ENCODE measurements at places on chromosomes 3 and 15.

DNA sequence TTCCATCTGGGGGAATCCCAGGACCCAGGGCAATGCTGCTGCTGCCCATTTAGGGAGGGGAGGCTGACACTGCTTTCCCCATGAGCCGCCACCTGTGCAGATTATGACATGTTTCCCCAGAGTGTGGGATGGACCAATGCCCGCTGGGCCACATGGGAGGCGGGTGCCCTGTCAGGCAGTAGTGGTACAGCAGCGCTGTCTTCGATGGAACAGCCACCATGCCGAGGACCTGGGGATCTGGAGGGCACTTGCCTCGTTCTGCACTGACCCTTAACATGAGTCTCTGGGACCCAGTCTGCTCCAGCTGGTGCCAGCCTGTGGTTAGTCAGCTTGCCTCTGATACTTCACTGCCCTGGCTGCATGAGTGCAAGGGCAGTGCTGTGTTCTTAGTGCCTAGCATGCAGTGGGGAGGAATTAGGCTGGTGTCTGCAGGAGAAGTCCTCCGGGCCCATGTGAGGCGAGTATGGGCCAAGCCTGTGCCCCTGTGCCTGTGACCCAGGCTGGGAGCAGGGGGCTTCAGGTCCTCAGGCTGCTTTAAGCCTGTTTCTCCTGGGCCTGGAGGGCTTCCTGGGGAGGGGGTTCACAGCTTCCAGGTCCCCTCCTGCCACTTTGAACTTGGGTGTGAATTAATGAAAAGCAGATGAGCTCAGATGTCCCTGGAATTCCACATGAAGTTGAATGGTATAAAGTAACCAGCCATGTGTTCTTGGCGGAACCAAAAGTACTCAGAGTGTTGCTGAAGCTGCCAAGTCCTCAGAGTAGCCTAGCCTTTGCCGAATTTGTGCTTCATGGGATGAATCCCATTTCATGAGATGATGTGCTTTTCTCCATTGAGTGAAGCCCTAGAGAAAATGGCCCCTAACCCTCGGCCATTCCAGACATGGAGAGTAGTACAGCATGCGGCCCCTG lies 22.9 kb downstream of the KLF13 start:
- DNase-seq, result no peak

GRCh38 chr15:84721371-84721770 lies 5.4 kb upstream of the SEC11A start:
- DNase-seq, result no peak

DNA sequence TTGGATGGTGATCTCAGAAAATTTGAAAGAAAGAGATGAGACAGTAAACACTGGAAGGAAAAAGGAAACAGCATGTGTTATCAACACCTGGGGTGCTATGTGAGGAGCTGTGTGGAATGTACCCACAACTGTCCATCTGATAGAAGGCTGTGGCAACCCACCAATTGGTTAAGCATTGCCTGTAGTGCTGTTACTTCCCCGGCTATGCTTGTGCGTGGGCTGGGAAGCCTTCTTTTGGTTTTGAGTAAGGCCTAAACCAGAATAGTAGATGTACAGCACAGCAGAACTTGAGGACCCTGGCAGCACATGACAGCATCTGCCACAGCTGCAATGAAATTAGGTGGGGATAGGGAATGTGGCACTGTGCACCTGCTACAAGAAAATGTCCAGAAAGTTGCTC lies 184.5 kb downstream of the FHIT start:
- DNase-seq, result no peak

DNA sequence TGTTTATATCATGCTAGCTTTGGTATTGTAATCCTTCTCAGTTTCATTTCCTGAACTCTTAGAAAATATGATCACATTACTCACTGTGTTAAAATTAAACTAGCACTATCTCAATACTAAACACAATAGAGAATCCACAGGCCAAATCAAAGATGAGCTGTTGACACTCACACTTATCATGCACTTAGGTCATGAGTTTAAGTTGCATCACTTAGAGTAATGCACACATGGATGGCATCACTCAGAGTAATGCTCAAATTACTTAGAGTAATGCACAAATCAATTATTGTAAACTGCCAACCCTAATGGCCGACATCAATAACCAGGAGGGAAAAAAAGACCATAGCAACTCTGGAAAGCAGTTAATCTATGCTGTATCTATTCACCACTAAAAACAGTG lies 40.0 kb upstream of the MCF2L2 start:
- no peak for DNase-seq

DNA sequence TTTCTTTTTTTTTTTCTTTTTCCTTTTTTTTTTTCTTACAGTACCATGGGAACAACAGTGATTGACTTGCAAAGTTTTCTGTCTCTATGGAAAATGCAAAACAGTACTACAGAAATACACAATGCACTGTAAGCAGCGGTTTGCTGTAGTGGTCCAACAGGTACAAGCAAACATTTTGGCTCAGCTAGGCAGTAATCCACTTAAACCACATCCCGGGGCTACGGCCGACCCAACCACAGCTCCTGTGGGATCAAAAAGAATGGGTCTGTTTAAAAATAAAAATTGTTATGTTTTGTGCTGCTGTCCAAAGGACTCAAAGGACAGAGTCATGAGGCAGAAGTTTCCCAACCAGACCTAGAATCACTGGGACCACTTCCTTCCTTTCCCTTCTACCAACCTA lies 667.1 kb upstream of the ADAMTS9 start:
- no peak for DNase-seq
